ENCODE measurements at places on chromosomes 2 and 18.

- no peak for DNase-seq
Observed at GRCh38 chr18:28707006-28707405, 530.1 kb upstream of the CDH2 start.

- DNase-seq: no peak
Observed at GRCh38 chr2:20136149-20136548, 84.7 kb upstream of the LAPTM4A start.

- no peak for DNase-seq
Observed at GRCh38 chr2:56743807-56744206, 560.0 kb downstream of the CCDC85A start.

- no peak for DNase-seq
Observed at GRCh38 chr2:238879043-238879442, 31.2 kb downstream of the TWIST2 start.

DNA sequence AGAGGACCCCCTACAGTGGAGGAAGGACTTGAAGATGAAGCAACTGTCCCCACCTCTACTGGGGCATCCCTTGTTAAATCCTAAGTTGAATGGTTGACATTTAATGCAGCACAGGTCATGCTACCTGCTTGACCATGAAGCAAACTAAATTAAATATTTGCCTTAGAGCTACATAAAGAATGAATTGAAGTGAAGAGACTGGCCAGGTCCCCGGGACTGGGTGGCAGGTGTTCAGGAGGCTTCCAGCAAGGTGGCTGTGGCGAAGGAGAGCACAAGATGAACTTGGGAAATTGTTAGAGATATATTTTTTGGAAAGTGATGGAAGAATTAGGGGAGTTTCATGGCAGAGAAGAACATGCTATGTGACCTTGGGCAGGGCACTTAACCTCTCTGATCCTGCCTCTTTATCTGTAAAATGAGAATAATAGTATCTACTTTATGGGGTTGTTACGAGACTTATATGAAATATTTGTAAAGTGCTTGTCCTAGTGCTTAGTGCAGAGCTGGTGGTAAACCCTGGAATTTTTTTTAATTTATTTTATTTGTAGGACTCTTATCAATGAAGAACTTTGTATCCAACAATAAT, 37.3 kb downstream of the EFR3B start:
- DNase-seq: no peak

DNA sequence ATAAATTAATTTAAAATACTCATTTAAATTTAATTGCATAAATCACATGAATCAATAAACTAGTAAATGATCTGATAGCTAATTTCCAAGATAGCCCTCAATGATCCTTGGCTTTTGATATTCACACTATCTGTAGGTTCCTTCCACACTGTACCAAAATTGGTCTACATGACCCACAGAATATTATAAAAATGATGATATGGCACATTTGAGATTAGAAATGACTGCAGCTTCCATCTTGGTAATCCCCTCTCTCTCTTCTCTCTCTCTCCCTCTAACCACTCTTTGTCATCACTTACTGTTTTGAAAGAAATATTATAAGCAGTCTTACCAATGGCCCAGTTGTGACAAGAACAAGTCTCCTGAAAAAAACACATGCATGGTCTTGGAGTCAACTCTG, 394.8 kb downstream of the LRRTM4 start:
- DNase-seq: no peak

DNA sequence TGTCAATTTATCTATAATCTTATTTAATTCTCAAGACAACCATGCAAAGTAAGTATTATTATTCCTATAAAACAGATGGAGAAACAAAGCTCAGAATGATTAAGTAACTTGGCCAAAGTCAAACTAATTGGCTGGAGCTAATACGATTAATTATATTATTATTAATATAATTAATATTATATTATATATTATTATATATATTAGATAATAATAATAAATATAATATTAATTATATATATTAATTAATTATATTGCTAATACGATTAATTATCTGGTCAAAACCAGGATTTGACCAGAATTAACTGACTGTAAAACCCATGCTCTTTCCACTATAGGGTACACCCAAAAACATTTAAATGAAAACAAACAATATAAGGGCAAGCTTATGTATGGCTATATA, 52.4 kb downstream of the FARSB start:
- DNase-seq: no peak

GRCh38 chr18:69230204-69230603, 170.5 kb upstream of the DOK6 start:
- no peak for DNase-seq

DNA sequence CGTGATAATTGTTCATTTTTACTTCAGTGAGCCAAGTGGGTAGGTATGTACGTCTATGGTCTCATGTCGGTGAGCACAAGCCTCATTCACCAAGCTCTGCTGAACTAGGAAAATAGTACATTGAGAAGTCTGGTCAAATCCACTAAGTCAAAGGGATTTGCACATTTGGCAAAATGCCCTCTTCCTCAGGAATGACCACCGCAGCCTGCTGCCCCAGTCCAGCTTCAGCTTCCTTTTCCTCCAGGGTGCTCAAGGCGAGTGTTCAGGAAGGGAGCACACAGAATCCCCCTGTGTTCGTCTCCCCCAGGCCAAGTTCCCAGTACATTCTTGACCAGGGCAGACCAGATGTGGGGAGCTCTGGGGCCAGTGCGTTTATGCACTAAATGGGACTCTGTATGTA, 23.0 kb downstream of the TCF7L1 start:
- no peak for DNase-seq

GRCh38 chr2:233849607-233850271, 4.6 kb downstream of the HJURP start:
- no peak for DNase-seq

DNA sequence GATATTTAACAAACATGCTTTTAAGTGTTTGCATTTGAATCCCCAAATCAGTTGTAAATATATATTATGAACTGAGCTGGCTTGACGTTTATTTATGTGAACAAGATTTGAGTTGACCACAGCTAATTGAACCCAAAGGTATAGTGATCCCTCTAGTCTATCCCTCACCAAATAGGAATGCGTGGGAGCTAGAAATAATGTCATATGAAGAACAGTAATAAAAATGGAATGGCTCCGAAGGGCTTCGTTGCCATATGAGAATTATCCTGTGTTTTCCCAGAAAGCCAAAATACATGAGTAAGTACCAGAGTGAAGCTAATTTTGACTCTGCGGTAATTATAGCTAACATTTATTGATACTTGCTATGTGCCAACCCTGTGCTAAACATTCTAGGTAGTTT, 142.7 kb downstream of the ADCYAP1 start:
- DNase-seq: no peak

DNA sequence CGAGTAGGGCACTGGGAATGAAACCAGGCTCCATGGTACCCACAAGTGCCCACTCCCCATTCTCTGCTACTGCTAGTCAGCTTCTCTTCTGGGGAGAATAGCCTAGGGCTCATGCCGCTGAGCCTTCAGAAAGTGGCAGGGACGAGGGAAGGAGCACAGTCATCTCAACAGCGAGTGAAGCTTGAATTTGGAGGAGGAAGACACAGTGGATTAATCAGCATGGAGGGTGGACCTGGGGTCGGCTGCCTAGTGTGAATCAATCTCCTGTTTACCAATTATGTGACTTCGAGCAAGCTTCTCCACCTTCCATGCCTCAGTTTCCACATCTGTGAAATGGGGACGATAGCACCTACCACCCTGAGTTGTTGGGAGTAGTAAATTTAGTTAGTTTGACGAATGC, 157.0 kb downstream of the SEPTIN10 start:
- DNase-seq: no peak

DNA sequence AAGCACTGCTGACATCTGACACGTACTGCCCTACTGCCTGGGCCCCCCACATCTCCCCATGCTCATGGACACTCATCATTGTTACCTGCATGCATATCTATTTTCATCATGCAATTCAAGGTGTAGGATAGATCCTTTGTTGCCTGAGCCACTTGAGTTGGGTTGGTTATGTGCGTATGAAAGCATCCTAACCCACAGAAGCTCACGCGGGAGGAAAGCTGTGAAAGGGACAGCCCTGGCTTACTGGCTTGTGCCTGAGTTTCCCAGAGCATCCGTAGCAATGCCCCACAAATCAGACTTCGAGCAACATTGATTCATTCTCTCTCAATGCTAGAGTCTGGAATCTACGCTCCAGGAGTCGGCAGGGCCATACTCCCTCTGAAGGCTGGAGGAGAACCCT, 285.5 kb downstream of the PHLPP1 start:
- no peak for DNase-seq

DNA sequence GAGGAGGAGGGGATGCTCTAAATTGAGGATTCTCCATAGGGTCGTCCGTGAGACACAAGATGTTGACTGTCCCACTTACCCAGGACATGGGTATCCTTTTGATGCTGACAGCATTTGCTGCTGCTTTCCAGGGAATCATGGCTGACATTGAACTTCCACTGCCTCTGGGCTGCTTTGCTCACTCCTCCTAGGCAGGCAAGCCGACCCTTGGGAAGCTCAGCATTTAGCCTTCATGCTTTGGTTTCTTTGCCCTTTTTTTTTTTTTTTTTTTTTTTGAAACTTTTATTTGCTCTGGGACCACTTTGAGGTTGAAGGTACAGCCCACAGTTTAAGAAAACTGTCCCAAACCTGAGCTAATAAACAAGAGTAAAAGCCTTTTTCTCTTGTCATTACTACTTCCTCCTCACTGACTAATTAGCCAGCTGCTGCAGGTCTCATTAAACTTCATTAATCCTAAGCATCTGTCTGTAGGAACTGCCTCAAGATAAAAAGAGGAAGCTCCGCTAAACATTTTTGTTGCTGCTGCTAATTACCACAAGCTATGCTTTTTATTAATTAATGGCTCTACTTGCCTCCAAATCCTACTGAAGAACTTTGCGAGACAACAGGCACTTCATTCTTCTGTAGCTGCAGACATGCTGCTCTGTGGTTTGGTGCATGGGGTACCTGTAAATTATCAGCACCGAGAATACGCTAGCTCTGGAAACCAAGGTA, 125.4 kb downstream of the SPTBN1 start:
- no peak for DNase-seq

GRCh38 chr2:134462275-134462674, 208.4 kb downstream of the MGAT5 start:
- no peak for DNase-seq

DNA sequence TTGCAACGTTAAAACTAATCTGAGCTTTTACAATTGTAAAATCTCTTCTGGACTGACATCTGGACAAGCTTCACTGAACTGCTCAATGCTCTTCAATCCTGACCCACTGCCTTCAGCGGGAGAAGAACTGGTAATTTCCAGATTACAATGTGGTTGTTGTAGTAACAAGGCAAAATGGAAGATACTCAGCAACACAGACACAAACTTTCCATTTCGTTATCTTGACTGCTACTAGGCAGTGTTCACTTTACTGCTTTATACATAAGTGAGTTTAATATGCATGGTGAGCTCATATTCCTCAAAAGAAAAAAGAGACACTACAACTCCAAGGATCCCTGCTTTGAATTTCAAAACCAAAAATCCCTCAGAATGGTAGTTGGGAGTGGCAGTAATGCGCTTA, 51.9 kb downstream of the GRB14 start:
- DNase-seq: no peak

GRCh38 chr2:8332646-8333045, 349.2 kb upstream of the ID2 start:
- no peak for DNase-seq

DNA sequence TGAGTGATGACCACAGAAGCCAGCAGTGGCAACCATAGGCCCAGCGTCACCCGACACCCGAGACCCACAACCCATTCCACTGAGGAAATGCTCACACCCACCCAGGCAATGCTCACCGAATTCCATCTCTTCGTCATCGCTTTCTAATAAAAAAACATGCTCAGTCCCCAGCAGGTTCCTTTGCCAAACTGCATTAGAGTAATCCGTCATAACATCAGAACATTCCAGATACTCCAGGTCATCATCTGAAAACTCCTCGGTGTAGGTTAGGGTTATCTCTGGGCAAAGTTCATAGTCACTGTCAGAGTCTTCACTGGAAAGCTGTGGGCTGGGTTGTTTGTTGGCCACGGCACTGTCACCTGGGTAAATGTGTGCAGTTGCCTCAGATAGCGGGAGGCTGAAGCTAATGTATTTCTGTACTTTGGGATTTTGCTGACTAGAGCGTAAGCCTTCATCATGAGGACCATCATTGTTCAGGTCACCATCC, 49.3 kb downstream of the ALPK2 start:
- no peak for DNase-seq

DNA sequence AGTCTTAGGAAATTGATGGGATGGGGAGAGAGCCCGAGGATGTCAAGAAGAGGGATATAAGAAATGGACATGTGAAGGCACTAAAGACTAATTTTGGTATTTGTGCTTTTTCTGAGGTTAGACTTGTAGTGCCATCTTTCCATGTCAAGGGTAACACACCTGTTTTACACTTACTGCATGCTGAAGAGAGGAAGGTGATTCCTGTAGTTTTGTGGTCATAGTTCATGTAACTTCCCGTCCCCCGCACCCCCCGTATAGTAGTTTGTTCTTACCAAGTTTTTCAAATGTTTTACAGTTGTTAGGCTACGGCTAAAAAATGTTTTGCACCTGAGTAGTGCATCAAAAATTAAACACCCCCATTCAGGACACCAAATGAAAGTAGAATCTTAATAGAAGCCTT, 73.8 kb downstream of the CLIP4 start:
- no peak for DNase-seq

DNA sequence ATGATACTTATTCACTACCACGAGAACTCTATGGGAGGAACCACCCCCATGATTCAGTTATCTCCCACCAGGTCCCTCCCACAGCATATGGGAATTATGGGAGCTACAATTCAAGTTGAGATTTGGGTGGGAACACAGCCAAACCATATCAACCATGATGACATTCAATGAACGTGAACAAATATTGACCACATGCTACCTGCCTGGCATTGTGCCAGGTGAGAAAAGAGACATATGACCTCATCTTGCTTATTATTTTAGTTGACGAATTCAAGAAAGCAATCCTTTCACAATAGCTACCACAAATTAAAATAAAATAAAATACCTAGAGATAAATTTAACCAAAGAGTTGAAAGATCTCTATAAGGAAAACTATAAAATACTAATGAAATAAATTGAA, 286.5 kb upstream of the CRIM1 start:
- no peak for DNase-seq

DNA sequence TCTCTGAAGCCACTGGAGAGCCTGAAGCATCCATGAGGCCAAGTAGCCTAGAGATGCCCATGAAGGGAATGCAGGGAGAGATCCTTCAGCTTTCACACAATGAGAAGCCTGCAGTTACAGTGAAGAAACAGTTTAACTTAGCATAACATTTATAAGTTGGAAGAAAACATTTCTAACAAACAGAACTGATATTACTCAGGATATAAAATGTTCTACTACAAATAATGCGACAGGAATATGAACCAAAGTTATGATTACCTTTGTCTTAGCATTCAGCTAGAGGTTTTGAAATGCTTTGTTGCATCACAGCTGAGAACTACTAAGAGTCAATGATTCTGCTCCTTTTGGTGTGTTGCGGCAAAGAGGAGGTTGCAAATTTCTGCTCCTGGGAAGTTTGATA, 6.9 kb upstream of the KYNU start:
- no peak for DNase-seq

DNA sequence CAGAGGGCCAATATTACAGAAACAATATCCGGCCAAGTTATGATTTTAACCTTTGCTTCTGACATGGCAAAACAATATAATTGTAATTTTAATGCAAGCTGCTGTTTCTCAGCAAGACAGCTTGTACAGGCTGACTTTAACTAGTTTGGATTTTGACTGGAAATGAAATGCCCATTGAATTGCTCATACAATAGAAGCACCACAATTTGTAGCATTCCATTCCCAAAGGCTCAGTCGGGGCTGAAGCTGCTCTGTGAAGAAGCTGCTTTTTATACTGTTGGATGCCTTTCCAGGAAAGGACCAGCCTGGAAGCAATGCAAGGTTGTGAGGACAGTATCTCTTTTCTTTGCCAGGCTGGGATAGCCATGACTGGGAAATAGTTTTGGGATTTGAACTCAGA, 677.0 kb upstream of the FANCL start:
- no peak for DNase-seq

All from NCI-H446 (cell line).